ENCODE measurements at places on chromosomes 6 and 20.

DNA sequence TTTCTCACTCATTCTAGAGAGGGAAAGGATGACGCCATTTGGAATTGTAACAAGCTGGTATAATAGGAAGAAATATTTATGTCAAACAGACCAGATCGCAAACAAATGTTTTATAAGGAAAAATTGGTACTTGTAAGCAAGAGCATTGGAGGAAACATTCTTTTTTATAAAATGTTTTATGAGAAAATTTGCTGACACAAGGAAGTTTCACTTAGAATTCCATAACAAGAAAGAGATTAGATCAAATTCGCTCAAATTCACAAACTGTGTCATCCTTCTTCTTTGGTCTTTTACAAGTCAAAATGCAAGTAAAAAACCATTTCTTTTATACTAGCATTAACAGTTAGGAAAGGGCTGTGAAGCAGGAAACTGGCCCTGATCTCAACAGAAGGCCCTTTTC, 179.9 kb downstream of the TRDN start:
- no peak for DNase-seq

- DNase-seq, result no peak
Measured at GRCh38 chr20:37808233-37809070, 94.5 kb upstream of the VSTM2L start.

DNA sequence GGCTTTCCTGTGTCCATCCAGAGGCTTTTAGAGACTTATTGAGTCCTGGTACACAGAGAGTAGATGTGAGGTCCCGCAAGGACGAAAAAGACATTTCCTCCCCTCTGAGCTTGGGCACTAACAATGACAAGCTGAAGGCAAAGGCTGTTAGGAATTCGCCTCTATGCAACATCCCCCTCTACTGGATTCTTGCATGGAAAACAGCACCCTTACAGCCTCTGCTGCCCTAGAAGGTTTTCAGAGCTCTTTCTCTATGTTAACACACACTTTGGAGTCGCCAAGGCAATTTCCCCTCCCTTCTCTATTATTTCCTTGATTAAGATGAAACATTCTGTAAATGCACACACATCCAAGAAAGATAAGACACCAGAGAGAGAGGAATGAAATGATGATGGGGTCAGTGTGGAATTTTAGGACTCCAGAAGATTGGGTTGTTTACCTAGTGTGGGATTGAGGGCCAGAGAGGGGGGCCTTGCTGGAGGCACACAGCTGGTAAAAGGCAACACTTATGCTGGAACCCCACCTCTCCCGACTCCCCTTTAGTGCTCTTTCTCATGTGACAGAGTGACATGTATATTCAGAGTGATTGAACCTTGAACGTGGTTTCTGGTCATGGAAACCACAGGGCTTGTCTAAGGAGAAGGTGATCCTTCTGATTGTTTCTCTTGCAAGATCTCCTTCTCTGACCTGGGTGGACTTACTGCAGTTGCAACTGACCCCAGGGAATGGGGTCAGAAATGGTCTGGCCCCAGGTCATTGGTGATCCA, 300.7 kb downstream of the CLIC5 start:
- no peak for DNase-seq

DNA sequence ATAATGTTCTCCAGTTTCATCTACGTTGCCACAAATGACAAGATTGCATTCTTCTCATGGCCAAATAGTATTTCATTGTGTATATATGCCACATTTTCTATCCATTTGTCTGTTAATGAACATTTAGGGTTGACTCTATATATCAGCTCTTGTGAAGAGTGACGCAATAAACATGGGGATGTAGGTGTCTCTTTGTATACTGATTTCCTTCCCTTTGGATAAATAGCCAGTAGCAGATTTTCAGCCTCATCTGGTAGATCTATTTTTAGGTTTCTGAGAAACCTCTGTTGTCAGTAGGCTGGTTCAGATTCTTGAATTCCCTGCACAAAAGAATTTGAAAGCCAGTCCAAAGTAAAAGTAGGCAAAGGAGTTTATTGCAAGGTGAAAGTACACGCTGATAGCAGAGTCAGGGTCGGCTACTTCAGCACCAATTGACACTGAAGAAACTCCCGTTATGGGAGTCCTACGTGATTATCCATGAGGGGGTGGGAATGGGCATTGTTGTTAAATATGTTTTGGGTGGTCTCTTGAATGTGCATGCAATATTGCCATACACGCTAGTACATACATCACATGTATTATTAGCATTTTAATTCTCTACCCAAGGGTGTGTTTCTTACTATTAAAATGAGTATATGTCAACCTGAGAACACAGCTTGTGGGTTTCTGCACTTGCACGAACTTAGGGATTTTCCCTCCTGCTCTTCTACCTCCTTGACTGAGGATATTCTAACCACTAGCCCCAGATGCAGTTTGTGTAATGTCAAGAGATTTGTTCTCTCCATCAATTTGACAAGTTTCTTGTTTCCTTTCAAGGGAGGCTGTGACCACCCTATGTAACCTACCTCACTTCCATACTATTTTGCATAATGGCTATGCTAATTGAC, 14.4 kb upstream of the SLC17A2 start:
- DNase-seq, result no peak

DNA sequence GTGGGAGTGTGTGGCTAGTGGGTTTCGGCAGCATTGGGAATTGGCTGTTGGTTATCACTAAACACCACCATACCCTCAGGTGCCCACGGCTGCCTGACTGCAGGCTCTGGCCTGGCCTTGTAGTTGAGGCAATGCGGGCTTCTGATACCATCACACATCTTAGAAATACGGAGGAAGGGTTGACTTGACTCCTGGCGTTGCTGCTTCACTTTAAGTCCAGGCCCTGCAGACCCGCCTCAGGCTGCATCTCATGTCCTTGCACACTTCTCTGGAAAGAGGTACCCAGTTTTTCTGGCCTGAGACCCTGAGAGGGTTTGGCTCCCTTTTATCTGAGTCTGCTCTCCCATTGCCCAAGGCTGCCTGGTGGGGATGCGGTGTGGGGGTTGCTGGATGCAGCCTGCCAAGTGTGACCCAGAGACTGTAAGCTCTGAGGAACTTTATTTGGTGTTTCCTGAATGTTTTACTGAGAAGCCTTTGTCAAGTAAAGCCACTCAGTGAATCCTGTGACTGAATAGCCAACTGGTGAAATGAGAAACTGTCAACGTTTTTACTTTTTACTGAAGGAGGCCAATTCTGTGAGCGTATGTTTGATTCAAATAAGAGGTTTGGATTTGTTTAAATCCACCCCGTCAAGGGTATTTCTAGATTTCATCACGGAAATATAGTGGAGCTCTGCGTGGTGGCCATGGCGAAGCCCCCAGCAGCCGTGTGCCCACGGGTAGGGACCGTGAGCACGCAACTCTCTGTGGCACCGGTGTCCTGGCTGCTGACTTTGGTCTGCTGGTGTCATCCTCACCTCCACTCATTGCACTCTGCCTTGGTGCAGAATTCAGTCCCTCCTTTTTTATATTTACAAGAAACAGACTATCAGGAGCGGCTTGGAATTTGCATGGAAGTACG, 160.1 kb downstream of the DTNBP1 start:
- no peak for DNase-seq

GRCh38 chr6:161138543-161139303, 135.1 kb downstream of the AGPAT4 start:
- DNase-seq, result no peak

DNA sequence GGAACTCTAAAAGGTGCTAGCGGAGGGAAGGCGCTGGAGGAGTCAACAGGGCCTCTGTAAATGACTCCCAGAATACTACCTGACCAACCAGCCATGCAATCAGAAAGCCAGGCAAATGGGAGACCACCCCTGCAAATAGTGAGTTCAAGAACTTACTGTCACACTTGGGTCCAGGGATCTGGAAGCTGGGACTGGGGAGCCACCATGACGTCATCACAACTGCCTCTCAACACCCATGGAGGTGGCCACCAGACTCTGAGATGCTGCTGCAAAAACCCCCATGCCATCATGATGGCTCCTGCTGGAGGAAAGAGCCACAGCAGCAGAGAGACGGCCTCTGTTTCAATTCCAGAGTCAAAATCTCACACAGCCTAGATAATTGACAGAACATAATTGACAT, 8.5 kb upstream of the PDYN start:
- DNase-seq, result no peak

DNA sequence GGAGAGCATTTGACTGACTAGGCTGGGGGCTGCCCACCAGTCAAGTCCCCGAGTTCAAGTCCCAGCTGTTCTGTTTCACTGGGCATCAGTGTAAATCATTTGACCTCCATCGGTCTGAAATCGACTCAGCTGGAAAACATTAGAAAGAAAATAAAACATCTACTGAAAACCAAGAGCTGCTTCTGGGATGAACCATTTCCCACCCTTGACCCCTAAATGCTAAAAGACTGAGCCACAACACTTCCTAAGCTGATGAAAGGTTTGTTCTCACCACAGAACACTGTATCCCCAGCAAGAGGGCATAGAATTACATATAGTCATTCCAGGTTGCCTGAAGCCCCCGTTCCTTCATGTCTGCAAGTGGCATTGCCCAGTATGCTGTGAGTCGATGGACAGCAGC, 237.0 kb upstream of the TAB2 start:
- DNase-seq, result no peak

GRCh38 chr6:170222498-170223471, 68.1 kb downstream of the DLL1 start:
- no peak for DNase-seq

- DNase-seq, result no peak
Measured at GRCh38 chr20:23631981-23632710, 5.6 kb downstream of the CST3 start.

- DNase-seq, result no peak
Measured at GRCh38 chr6:158009114-158009891, 27.6 kb downstream of the SYNJ2 start.

- DNase-seq, result no peak
Measured at GRCh38 chr6:77383026-77383425, 80.3 kb downstream of the HTR1B start.

GRCh38 chr20:63335711-63336110, 25.4 kb downstream of the CHRNA4 start:
- no peak for DNase-seq

DNA sequence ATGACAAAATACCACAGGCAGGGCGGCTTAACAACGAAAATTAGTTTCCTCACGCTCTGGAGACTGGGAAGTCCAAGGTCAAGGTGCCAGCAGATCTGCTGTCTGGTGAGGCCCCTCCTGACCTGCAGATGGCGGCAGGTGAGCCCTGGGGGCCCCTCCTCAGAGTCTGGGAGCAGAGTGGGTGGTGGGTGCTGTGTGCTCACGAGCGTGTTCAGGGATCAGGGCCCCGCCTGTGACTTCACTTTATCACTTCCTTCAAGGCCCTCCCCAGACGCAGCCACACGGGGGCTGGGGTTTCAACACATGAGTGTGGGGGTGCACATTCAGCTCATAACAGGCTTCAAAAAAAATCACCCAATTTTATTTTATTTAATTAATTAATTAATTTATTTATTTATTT, 39.3 kb downstream of the SLC2A4RG start:
- DNase-seq, result no peak

- no peak for DNase-seq
Measured at GRCh38 chr20:59583428-59584277, 20.7 kb upstream of the PHACTR3 start.

GRCh38 chr6:107488174-107488874, 1.6 kb upstream of the SOBP start:
- no peak for DNase-seq

DNA sequence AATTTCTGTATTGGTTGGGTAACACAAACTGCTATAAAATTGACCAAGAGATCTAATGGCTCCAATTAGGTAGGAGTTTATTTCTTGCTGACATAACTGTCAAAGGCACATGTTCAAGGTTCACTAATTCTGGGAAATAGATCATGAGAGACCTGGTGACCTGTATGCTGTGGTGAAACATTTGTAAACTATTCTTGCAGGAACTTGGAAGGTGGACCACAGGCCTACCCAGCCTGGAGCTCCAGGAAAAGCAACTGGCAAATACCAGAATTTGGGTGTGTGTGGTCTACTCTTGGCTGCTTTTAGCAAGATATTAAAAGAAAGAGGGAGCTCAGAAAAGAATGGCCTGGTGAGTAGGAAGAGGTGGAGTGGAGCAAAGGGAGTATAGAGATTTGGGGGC, 184.6 kb downstream of the QKI start:
- no peak for DNase-seq

GRCh38 chr6:112833581-112834131, 486.5 kb downstream of the RFPL4B start:
- no peak for DNase-seq

DNA sequence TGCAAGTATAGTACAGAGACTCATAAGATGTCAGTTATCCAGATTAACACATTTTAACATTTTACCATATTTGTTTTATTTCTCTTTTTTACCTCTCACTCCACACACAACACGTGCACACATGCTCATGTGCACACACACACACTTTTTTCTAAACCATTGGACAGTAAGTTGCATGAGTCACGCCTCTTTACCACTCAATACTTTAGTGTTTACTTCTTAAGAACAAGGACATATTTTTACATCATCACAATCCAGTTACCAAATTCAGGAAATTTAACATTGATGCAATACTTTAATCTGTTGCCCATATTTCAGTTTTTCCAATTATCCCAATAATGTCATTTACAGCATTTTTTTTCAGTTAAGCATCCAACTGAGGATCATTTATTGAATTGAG, 109.0 kb downstream of the RIN2 start:
- no peak for DNase-seq

DNA sequence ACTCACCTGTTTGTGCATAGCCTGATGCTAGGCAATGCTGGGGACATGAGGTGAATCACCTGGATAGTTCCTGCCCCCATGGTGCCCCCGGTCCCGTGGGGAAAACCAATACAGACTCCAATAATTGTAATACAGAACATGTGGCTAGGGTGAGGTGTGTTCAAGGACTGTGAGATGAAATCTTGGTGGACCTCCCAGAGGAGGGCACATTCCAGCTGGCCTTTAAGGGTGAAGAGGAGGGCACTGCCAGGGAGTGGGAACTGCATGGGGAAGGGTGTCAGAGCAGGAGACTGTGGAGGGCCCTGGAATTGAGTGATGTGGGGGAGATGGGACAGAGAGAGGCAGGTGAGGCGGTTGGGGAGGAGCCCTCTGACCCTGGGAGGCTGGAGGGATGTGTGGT, 2.5 kb downstream of the COX4I2 start:
- no peak for DNase-seq

DNA sequence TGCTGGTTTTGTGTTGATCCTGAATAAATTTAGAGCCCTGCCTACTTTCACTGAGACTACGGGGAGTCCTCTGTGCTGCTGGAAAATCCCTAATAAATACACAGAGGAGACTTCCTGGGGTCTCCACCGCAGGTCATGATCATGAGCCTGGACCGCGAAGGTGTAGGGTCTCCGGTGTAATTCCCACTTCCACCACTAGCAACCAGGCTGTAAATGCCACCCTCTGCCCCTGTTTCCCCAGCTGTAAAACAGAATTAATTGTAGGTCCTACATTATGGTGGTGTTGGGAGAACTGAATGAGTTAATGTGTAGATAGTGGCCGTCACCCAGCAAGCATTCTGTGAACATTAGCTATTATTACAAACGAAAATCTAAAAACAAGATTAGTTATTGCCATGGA, 191.6 kb upstream of the THBS2 start:
- DNase-seq, result no peak
